ENCODE measurements at places on chromosomes 2 and 18.

DNA sequence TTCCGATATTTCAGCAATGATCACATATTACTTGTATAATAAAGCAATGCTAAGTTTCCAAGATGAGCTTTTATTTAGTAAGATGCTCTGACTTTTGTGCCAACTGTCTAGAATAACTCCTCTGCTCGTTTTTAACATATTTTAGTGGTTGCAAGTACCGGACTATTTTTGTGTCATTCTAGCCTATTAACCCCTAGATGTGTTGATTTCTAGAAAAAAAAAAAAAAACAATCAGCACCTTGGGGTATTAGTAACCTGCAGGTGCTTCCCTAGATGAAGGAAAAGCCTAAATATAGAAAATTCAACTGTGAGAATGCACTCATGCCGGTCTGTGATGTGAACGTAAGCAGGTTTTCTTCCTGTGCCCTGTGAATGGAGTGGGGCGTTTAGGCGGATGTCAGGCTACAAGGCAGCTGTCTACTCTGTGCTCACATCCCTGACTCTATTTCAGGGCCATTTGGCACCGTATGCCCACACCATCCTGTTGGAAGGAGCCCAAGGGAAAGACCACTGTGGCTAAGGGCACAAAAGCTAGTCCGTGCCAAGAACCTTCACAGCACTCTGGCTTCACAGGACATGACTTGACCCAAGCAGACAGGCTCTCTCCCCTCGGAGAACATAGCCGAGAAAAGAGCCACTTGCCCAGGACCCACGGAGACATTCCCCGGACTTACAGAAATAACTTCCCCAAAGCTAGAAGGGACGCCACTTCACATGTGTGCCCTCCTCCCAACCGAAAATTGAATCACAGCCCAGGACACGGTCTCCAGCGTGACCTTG is 60.9 kb upstream of the AGAP1 start:
- DNase-seq = no peak

DNA sequence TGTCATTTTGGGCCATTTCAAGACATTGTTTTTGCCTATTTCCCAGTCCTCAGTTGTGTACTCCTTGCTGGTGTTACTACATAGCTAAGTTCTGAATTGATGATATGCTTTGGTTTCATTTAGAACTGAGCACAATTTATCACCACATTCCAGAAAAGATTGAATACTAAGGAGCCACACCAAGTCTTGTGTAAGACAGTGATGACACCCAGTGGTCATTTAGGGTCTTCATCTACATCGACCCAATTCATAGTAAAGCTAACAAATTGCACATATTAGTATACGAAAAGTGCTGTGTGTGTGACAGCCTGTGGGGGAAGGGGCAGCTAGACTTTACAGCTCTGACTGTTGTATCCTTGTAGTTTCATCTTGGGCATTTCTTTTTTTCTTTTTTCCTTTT is 10.9 kb upstream of the DLX2 start:
- no peak for DNase-seq

DNA sequence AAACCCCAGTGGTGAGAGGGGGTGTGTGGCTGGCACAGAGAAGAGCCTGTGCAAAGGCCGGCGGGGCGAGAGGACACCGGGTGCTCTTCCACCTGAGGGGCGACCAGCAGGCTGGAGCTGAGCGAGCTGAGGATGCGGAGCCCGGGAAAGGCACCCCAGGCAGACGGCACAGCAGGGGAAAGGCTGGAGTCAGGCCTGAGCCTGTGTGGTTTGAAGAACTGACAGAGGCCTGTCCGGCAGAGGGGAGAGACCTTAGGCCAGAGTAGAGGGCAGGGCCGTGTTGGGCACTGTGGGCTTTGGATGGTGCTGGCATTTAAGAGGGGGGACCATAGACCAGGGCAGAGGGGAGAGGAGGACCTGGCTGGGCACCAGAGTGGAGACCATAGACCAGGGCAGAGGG is 149.8 kb downstream of the RTP5 start:
- no peak for DNase-seq

DNA sequence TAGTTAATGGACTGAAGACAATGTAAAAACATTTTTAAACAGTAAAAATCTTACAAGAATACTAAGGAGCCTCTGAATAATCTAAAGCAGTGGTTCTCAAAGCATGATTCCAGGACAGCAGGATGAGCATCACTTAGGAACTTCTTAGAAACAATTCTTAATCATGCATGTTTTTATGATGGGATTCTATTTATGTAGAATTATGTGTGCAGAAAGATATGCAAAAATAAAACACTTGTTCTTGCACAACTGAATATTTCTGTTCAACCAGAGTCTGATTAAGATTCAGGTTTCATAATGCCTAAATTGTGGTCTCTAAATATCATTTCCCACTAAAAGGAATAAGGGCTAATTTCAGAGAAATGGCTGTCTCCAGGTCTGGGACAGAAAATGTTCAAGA is 69.2 kb upstream of the MTIF2 start:
- no peak for DNase-seq

Data from activated CD8-positive, alpha-beta memory T cell treated with anti-CD3 and anti-CD28 coated beads, Interleukin-2, amount 50 U/mL, for 48 hours (primary cell).